ENCODE measurements at places on chromosomes 16 and 17. TPM values are rescaled to one million over a fixed set of nuclear protein-coding genes. Genes with fewer than 3 reads are reported as not detected.

CHST5 gene
- total RNA-seq, result not detected

KRT12 gene
- not detected for total RNA-seq

DNA sequence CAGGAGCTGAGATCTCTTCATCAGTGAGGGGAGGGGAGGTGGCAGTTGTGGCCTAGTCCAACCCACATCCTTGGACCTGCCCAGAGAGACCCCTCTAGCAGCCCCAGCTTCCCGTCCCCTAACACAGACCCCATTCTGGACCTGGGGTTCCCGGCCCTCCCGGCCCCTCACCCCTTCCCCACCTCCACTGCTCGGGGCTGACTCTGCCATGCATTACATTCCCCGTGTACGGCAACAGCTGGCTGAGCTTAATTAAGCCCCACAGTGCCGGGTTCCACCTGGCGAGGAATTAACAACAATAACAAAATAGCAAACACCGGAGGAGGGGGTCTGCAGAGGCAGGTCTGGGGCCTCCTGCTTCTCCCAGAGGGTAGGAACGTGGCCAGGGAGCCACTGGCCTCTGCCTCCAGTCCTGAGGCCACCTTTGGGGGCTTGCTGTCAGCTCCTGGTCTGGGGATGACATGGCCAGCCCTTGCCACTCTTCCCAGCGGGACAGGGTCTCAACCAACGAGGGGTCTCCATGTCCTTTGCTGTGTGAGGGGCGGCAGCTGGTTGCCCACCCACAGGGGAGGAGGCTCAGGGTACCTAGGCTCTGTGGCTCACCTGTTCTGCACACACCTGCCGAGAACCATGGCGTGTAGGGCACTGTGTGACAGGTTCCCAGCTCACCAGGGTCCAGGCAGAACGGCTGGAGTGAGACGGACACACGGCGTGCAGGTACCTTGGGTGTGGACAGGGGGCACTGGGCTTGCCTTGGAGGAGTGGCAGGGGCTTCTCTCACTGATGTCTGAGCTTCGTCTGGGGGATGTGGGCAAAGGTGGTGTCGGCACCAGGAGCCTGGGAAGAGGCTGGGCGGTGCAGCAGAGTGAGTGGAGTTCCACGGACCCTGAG, 46.9 kb upstream of the CBFA2T3 start:
- H3K27ac ChIP-seq, result no peak overlapping the region
- no peaks in the 10 kb centered on the region for H3K4me1 ChIP-seq
- no peaks in the 10 kb centered on the region for H3K27me3 ChIP-seq
- DNase-seq, result no peak

- DNase-seq, result no peak
- no peak overlapping the region for H3K4me3 ChIP-seq
- no peaks in the 10 kb centered on the region for H3K4me1 ChIP-seq
- H3K36me3 ChIP-seq, result peaks cover 23% of the 10 kb centered on the region
- no peak overlapping the region for H3K27ac ChIP-seq
Measured at GRCh38 chr17:47164263-47164662, 24.8 kb downstream of the CDC27 start.

- H3K36me3 ChIP-seq, result peaks cover 17% of the 10 kb centered on the region
- no peaks in the 10 kb centered on the region for H3K4me1 ChIP-seq
- no peak overlapping the region for H3K27ac ChIP-seq
- no peaks in the 10 kb centered on the region for H3K27me3 ChIP-seq
- no peak for DNase-seq
Measured at GRCh38 chr17:4152471-4152870, 9.5 kb downstream of the CYB5D2 start.
